ENCODE measurements at places on chromosomes 16 and 17.

GRCh38 chr16:51181503-51181811 lies 30.4 kb upstream of the SALL1 start:
- no peak for DNase-seq

GRCh38 chr17:9612006-9612405 lies 33.3 kb upstream of the USP43 start:
- DNase-seq: no peak

- no peak for DNase-seq
Measured at GRCh38 chr17:82789051-82789592, 37.3 kb downstream of the TBCD start.

DNA sequence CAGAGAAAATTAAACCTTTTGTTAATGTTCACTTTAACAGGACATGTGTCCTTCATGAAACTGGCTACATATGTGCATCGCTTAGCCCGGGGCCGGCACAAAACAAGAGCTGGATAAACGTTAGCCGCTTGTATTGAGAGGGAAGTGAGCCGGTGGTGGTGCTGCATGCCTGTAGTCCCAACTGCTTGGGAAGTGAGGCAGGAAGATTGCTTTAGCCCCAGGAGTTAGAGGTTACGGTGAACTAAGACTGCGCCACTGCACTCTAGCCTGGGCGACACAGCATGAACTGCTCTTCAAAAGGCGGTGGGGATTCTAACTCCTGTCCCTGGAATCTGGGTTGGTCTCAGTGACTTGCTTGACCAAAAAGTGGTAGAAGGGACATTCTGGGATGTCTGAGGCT lies 15.0 kb upstream of the SPHK1 start:
- DNase-seq: no peak

DNA sequence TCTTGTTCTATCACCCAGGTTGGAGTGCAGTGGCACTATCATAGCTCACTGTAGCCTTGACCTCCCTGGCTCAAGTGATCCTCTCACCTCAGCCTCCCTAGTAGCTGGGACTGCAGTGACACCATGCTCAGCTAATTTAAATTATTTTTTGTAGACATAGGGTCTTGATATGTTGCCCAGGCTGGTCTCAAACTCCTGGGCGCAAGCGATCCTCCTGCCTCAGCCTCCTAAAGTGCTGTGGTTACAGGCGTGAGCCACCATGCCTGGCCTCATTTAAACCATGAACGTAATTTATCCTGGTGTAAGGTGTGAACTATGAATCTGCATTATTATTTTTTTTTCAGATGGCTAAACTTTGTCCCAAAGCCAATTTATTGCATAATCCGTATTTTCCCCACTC lies 37.3 kb downstream of the LAT start:
- DNase-seq: no peak
